MV-4-11 (cell line): ENCODE measurements at places on chromosomes 3 and 15.

GRCh38 chr3:186614266-186614596, 1.4 kb downstream of the AHSG start:
- DNase-seq, result no peak

DNA sequence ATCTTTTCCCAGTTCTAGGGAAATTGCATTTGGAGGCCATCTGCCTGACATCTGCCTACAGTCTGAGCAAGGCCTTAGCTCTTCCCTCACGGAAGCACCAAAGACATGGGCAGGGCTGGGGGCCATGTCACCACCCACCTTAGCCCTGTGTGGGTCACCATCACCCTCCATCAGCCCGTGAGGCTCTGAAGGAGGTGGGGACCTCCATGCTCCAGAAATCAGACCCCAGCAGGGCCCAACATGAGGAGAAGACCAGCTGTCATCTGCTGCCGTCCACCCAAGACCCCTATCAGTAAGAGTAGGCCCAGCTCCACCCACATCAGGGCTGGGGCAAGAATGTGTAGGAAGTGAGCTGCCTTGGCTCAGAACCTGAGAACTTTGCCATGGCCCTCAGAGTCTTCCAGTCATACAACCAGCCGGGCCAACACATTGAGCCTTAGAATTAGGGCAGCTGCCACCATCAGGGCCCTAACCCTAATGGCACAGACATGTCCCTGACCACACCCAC, 1.9 kb downstream of the TMIE start:
- DNase-seq, result no peak

- DNase-seq, result no peak
Measured at GRCh38 chr15:38076786-38077185, 142.3 kb downstream of the TMCO5A start.

GRCh38 chr3:196660381-196661166, 21.1 kb downstream of the NRROS start:
- no peak for DNase-seq

DNA sequence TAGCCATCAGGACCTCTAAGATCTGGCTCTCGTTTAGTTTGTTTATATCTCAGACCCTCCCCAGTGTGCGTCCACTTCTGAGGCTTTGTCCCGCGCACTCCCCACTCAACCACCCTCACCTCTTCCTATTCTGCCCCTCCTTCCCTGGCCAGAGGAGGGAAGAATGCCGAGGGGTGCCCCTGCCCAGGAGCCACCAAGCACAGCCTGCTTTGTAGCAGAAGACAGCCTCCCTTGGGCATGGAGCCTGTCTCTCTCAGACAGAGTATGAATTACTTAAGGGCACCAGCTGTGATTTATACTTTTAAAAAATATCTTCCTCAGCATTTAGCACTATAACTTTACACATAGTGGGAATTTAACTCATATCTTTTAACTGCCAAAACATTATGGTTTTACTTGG, 6.0 kb downstream of the TMEM266 start:
- no peak for DNase-seq

DNA sequence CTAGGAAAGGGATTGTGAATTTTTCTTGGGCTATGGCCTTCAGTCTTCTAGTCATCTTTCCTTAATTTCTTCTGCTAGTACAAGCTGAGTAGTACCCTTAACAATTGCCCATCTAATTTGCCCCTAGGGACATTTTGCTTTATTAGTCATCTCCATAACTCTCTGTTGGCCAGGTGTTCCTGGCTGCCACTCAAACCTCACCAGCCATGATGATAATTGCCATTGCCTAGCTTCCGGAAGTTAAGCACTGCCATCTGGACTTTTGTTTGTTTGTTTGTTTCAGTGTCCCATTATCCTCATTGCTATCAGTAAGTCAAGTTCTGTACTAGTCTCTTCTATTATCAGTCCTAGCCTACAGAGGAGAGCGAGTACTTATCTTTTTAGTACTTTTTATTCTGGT, 36.6 kb upstream of the UBL7 start:
- no peak for DNase-seq

DNA sequence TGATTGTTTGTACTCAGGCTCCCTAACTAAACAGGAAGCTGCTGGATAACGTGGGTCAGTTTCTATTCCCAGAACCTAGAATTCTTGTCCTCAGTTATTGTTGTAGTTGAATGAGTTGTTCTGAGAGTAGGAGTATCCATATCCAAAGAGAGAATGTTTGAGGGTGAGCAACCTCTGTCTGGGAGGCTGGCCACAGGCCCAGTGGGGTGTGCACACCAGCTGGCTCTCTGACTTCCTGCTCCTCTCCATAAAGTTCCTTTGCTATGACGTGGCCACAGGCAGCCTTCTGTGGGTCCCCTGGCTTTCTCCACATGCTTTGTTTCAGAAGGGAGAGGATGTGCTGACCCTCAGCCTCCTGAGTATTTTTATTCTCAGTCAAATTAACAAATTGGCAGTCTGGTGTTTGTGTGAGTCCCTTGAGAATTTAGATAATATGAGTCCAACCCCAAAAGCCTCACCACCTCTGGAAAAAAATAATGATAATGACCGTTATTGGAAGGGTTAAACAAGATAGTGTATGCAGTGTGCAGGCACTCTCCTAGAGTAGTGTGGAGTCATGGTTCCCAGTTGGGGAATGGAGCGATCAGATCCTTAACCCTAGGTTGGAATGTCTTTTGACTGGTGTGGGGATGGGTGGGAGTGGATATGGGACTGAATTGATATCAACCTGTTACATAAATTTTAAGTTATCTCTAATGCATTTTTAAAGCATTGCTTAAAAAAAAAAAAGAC, 47.6 kb upstream of the MED12L start:
- DNase-seq, result no peak

DNA sequence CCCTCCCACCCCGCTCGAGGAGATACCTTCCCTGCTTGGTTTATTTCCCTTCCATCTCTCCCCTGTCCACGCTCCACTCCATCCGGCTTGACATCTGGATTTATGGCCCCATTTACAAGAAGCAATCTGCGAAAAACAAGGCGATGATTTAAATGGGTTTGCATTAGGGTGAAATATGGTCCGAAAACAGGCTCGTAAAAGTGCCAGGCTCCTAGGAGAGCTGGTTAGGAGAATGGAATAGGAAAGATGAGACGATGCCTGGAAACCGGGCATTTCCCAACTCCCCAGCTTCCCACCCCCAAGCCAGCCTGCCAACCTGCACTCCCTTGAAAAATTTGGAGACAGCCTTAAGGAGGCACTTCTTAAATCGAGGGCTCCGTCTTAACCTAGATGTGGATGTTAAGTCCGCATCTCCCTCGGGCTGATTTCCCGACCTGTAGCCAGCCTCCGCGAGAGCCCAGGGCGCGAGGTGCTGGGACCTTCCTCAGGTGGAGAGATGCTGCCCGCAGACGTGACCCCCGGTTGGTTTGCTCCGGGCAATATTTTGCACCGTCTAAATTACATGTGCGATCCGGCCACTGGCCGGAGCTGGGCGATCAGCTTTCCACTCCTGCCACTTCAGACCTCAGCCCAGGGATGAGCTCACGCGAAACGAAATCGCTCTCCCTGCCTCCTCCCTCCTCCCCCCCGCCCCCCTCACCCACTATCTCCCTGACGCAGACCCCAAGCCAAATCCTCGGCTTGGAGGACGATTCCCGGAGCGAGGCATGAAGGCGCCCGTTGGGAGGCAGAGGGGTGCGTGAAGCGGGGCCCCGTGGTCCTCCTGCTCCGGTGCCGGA, 1.3 kb downstream of the GRM7 start:
- no peak for DNase-seq

GRCh38 chr3:20546636-20547035, 360.6 kb upstream of the SGO1 start:
- DNase-seq, result no peak

DNA sequence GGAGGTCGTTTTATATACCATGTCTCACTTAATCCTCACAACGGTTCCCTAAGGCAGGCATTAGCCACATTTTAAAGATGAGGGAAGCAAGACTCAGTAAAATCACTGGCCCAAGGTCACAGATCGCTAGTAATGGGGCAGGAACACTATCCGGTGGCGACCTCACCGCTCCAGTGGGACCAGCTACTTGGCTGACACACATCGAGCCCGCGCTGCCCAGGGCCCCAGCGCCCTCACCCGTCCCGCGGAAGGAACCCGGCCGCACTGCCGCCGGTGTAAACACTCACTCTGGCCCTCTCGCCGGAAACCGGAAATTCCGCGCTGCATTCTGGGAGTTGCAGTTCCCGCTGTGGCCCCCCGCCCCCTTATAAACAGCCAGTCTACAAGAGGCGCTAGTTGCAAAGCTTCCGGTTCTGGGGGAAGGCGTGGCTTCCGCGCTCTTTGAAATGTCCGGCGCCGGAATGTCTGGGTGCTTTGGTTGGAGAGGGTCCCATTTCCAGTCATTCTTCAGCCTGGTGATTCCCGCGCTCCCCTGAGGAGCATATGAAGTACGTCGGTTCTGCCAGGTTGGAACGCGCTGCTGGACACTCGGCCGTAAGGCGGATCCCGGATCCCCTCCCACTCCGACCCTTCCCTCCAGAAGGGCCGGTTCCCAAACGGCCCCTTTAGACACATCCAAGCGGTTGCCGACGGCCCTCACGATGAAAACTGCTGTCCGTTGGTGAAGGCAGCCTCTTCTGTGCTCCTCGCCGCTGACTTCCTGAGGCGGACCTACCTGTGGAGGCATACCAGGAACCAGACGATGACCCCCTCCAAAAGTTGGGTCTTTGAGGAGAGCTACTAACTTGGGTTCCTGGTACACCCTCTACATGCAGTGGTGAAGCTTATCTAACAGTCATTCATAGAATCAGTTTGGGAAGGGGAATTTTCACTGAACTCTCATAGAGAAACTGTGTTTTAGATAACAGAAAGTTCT, at the start of gene UBL7:
Gene UBL7, minus strand, starts transcription at position 290 of the 976 bp plus-strand sequence. CDS start 2,293 bp downstream, outside the sequence.
- peak; percentile 96 for DNase-seq

- DNase-seq, result no peak
Measured at GRCh38 chr15:82936966-82937711, 15.4 kb downstream of the HOMER2 start.

- no peak for DNase-seq
Measured at GRCh38 chr3:186976837-186977750, 46.8 kb downstream of the ST6GAL1 start.

- DNase-seq, result no peak
Measured at GRCh38 chr3:136311261-136311660, 61.1 kb downstream of the PCCB start.

GRCh38 chr3:39671600-39671999, 137.8 kb upstream of the MYRIP start:
- DNase-seq, result no peak

GRCh38 chr3:51691021-51691420, 15.8 kb upstream of the GRM2 start:
- no peak for DNase-seq

DNA sequence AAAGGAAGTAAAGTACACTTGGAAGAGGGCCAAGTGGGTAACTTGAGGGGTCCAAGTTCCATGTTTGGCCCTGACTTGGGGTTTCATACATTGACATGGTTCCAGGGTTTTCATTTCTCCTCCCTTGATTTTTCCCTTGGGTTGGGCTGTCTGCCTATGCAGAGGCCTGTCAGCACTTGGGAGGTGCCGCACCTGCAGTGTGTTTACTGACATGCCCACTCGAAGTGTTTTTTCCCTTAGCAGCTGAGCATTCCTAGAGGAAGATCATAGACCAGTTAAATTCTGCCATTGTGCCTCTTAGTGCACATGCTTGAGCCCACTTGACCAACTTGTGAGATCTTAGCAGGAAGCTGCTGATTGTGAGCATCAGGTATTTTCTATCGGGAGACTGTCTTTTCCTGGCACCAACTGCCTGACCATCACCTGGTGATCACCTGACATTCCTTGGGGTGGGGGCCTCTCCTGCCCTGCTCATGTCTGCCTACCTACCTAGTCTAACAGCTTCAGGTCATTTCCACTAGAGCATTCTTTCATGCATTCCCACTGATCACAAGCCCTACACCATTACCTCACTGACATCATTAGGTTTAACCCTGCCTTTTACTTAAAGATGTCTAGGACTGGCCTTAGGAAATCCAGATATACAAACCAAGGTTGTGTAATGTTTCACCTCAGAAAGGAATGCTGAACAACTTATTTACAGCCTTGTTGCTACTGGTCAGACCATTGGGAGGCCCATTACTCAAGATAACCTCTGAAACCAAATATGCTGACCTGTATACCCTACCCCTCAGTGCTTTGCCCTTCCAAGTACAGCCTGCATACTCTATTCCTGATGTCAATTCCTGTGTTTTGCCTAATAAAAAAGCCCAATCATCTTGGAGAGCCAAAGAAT, 68.3 kb downstream of the CD47 start:
- DNase-seq, result no peak

DNA sequence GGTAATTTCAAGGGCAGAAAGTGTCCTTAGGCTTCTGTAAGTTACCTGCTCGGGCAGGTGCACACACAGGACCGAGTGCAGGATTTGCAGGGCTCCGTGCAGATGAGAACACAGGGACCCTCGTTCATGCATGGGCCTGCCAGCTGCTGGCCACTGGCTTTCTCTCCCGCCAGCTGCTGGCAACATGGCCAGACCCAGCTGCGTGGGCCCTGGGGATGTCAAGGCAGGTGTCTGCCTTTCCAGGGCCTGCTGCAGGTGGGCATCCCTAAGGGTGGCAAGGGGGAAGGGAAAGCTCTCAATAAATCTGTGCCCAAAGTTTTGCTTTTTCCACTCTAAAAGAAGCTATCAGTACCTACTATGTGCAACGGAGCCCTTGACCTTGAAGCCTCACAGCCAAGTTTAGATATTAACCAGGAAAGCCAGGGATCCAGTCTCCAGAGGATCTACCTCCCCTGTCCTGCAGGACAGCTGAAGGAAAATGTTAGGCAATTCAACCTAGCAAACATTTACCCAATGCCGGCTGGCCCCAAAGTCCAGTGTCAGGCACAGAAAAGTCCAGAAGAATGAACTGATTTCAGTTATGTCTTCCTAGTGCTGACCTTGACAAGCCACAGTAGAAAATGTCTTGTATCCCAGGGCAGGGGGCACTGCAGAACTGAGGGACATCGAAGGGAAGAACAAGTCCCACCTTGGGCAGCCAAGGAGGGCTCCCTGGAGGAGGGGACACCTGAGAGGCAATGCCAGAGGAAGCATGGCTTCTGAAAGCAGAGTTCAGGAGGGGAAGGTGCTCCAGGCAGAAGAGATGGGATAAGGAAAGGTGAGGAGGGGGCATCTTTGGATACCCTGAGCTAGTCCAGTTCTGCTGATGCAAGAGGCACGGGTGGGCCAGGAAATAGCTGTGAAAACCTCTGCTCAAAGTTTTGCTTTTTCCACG, 26.4 kb downstream of the NUP210 start:
- no peak for DNase-seq

GRCh38 chr3:76940181-76940770, 99.6 kb upstream of the ROBO2 start:
- DNase-seq, result no peak

GRCh38 chr3:32733631-32734229, 48.7 kb downstream of the CNOT10 start:
- peak; percentile 54 for DNase-seq

- no peak for DNase-seq
Measured at GRCh38 chr3:45964139-45964538, 20.9 kb downstream of the CXCR6 start.

GRCh38 chr15:56351957-56352506, 13.2 kb upstream of the TEX9 start:
- DNase-seq, result no peak
